ENCODE measurements at places on chromosomes 11 and 22. TPM values are rescaled to one million over a fixed set of nuclear protein-coding genes. Genes with fewer than 3 reads are reported as not detected.

Gene OR2AG1
- total RNA-seq, result not detected

Gene SCGB1A1
- not detected for total RNA-seq

Gene FAT3
- 0.80 TPM for total RNA-seq

Gene CRYBB2
- total RNA-seq, result not detected

Gene CCDC73
- total RNA-seq, result not detected

Gene OVOL1
- total RNA-seq, result 12.5 TPM

Gene C11orf97
- total RNA-seq, result not detected

Gene MPPED2
- 0.07 TPM for total RNA-seq

Gene ASPHD2
- total RNA-seq, result 7.3 TPM

Gene P2RY2
- total RNA-seq, result 1.1 TPM

Gene FGF4
- total RNA-seq, result not detected
